Fibroblast of villous mesenchyme (primary cell): ENCODE measurements at places on chromosomes 1 and 21.

GRCh38 chr21:26506956-26507355, 66.1 kb downstream of the CYYR1 start:
- peak; percentile 49 for DNase-seq

GRCh38 chr1:66154394-66154793, 361.7 kb downstream of the PDE4B start:
- no peak for DNase-seq

GRCh38 chr1:31830065-31830464, 14.2 kb upstream of the SPOCD1 start:
- no peak for DNase-seq

DNA sequence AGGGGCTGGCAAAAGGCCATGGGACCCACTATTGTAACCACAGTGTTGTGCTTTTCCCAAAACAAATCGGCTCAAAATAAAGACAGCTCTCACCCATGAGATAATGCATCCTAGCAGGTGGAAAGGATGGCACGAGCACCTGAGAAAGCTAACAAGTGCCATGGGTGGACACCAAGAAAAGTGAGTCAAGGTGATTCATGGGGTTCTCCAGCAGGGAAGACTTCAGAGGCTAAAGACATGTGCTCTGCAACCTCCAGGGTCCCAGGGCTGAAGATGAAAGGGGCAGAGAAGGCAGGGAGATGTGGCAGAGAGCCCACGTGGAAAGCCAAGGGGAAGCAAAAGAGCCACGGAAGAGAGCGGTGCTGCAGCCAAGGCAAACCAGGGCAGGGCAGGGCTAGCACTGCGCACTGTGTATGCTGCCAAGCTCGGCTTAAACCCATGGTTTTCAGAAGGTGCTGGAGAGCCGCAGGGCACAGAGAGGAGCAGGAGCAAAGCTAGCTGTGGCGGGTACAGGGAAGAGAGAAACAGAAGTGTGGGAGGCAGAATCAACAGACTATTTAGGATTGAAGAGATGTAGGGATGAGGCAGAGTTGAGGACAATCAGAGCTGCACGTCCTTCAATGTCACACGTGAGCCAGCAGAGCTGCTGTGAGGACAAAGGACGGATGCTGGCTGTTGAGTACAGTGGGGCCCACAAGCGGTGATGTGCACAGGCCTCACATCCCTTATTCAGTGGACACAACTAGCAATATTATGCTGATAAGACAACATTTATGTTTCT, 41.8 kb upstream of the C1orf198 start:
- no peak for DNase-seq

DNA sequence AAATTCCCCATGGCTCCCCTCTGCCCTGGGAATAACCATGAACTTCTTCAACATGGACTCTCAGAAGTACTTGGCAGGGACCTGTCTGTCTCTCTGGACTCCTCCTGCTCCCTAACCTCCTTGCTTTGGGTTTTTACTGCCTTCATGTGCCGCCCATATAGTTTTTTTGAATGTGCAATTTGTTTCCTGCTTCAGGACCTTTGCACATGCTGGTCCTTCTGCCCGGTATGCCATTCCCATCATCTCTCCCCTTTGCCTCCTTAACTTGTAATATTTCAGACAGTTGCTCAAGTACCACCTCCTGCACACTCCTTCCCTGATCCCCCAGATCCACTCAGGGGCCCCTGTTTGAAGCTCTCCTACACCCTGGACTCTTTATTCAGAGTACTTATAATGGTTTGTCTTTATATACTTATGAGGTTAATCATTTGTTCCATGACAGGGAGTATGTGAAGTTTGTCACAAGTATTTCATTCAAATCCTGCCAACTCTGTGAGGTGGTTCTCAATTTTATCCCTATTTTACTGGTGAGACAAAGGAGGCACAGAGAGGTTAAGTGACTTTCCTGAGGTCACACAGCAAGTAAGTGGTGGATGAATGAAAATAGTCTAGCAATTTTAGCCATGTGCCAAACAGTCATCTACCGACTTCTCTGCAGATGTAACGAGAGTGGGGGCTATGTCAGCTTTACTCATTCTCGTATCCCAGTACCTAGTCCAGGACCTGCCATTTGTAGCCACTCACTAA, 180.7 kb downstream of the TRABD2B start:
- no peak for DNase-seq

DNA sequence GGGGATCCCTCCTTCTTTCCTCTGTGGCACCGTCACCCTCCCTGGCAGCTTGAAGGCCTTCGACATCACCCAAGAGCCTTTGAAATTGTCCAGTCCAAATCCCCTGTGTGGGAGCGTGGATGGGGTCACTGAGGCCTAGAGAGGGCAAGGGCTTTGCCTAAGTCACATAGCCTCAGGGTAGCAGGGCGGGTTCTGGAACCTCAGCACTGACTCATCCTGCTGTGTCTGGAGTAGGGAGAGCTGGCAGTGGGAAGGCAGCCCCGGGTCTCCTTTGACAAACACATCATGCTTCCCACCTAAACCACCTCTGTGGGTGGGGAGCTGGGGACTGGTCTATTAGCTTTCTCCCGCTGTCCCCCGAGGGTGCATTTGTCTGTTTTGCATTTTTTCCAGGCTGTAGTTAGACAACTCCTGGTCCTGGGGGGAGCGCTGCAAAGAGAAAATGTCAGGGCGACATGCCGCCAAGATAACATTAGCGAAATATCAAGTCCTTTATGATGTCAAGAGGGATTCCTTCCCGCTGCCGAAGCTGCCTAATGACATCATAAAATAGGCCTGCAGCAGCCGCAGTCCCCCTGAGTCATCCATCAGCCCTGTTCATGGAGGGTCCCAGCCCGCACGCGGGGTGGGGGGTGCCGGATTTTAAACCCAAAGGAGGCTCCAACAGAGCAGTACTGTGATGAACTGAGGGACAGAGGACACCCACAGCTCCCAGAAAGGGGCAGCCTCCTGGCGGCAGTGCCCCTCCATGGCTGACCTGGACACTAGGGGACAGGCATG, 77.0 kb upstream of the POU3F1 start:
- DNase-seq, result no peak

DNA sequence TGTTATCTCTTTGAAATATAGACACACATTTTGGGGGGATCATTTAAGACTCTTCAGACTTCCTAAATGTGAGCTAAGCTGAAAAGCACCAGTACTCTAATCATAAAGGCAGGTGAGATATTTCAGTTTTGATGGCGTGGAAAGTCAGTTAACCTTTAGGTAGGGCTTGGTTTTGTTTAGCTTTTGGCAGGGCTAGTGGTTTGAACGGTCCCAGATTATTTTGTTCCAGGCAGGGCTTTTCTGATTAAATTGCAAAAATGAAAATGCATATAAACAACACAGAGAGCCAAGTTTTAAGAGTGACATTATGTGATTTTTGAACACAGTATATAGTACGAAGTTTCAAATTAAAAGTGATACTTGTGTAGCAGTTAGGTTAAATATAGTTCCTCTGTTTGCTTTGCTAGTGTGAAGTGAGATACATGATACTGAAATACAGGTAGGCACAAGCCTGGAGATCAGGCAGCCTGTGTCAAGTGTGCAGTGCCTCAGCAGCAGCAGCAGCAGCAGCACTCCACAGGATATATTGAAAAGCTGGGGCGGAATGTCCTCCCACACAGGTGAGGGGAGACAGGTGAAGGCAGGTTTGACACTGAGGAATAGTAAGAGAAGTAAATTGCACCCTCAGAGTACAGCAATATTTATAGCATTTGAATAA, 47.4 kb downstream of the CAMTA1 start:
- DNase-seq, result no peak

- DNase-seq, result no peak
These were observed 105.1 kb downstream of the SEC16B start for GRCh38 chr1:177864538-177865305.

DNA sequence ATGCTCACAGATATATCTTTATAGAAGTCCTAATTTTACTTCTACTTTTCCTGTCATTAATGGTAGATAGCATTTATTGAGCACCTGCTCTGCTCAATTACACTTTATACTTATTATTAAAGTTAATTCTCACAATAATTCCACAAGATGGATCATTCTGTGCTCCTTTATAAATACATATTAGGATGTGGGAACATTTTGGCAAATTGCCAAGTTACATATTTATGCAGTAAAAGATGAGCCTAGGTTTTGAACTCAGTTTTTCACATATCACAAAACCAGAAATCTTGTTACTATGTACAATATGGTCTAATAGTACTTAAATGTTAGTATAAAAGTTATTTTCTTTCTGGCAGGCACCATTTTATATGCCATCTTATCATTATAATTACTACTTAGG, 895.0 kb upstream of the B3GALT2 start:
- no peak for DNase-seq

DNA sequence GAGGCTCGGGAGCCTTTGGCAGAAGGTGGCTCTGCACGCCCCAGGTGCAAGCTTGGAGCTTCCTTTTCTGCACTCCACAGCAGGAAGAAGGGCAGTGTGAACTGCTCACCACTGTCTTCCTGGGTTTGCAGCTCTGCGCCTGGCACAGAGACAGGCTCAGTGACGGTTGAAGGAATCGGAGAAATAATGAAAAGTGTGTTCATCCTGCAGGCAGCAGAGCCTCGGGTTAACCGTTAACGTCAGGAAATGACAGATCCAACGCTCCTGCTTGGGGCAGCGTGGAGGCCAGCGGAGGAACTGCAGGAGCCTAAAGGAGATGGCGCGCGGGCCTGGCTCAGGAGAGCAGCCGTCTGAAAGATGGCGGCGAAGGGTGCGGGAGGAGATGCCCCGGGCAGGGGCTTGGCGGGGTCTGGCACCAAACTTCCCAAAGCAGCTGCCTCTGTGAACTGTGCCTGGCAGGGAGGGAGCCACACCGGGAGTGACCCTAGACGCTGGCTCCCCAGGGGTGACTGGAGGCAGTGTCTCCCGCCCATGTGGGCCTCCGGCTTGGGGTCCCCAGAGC, 10.9 kb upstream of the SAMD11 start:
- no peak for DNase-seq

DNA sequence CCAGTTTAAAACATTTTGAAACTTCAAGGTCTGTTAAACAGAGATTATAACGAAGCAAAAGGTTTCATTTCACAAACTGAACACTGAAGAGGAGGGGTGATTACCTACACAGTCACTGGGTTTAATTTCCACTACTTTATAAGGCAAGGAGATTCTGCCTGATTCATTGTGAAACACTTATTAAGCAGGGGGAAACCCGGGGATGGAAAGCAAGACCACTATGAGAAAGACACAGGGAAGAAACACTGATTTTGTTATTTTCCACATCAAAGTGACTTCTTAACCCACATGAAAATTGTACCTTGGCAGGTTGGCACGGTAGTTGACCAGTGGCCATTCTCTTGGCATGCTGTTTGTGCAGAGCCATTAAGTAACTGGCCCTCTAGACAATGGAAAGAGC, 8.1 kb upstream of the F5 start:
- no peak for DNase-seq

DNA sequence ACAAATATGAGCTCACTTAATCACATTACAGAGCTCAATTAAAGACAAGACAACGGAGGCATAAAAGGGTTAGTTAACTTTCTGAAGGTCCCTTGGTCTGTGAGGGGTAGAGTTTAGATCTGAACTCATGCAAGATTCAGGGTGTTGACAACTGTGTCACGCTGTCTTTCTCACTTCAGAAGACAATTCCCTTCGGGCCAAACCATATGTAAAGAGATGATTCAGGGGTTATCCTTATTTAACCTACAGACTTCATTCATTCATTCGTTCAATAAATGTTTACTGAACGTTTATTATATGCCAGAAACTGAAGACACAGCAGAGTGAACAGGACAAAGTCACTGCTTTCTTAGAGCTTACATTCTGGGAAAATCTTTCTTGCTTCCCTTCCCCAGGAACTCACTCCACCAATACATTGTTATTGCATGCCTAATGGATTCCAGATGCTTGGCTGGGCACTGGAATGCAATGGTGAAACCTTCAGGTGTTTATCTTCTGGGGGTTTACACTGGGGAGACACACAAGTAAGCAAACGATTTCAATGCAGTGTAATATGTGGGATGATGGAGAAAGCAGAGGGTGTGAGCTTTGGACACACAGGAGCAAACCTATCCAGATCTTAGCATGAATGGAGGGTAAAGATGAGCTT, 6.4 kb downstream of the XCL1 start:
- peak; percentile 41 for DNase-seq

DNA sequence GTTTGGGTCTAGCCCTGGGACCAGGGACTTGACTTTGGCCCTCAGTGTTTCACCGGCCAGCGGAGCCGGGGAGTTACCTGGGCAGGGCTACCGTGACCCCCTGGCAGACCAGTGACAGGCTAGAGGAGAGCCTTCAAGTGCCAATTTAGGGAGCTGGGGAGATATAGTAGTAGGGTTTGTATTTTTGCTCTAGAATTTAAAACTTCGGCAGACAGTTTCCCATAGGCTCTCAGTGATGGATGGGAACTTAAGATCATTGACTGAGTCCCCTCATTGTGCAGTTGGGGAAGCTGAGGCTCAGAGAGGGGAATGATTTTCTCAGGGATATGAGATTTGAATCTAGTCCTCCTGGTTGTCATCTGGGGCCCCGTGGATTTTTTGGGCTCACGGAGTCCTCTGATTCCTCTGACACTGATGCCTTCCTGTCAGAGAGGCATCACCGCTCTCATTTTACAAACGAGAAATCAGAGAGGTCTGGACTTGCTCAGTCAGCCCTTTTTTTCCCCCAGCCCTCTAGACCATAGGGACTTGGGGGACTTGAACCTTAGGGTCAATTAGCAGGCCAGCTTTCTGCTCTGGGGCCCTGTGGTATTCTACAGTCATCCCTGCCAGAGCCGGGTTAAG, 58.3 kb upstream of the ACOT11 start:
- no peak for DNase-seq

- no peak for DNase-seq
These were observed 12.1 kb downstream of the ATP5PF start for GRCh38 chr21:25722631-25723030.

DNA sequence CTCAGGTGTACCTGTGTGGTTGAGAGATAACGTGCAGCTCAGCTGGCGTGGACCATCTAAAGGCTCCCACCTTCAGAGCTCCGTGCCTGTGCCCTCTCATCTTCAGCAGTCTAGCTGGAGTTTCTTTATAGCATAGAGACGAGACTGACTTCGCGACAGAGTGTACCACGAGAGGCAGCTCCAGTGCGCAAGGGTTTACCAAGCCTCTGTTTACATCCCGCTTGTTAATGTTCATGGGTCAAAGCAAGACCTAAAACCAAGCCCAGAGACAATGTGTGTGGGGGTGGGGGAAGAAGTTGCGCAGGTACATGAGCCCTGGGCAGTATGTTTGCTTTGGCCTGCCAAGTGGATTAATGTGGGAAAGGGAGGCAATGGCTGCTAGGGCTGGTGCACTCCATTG, 15.6 kb downstream of the RHOU start:
- DNase-seq, result no peak

GRCh38 chr1:64480999-64481772, 11.3 kb downstream of the CACHD1 start:
- no peak for DNase-seq

GRCh38 chr21:44485254-44485793, 30.0 kb downstream of the LRRC3 start:
- DNase-seq, result peak; percentile 6
